ENCODE measurements at places on chromosomes 7 and 10. TPM values are rescaled to one million over a fixed set of nuclear protein-coding genes. Genes with fewer than 3 reads are reported as not detected.

DNA sequence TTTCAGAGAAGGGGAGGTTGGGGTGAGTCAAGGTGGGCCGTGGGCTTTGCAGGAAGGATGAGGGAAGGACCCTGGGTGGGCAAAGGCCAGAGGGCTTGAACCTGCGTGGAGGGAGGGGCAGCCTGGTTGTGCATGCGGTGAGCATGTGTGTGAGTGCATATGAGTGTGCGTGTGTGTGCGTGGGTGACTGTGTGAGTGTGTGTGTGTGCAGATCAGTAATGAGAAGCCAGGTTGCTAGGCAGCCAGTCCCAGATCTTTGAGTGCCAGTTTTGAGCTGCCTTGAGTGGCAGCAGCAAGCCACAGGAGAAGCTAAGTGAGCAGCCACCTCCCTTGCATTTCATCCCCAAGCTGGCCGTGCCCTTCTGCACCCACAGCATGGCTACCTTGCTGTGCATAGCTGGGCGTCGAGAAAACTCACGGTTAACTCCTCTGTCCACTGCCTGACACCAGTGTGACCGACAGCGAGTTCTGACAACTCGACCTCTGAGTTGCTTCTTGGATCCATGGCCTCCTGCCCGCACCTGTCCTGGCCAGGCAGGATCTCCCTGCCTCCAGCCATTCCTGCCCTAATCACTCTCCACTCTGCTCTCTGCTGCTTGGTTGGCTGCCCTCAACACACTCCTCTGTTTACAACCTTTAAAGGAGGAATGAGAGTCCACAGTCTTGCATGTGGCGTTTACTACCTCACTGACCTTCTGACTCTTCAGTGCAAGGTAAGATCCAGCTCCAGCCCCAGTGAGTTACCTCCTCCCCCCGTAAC, 775.4 kb downstream of the TYW1 start:
- no peak for DNase-seq

DNA sequence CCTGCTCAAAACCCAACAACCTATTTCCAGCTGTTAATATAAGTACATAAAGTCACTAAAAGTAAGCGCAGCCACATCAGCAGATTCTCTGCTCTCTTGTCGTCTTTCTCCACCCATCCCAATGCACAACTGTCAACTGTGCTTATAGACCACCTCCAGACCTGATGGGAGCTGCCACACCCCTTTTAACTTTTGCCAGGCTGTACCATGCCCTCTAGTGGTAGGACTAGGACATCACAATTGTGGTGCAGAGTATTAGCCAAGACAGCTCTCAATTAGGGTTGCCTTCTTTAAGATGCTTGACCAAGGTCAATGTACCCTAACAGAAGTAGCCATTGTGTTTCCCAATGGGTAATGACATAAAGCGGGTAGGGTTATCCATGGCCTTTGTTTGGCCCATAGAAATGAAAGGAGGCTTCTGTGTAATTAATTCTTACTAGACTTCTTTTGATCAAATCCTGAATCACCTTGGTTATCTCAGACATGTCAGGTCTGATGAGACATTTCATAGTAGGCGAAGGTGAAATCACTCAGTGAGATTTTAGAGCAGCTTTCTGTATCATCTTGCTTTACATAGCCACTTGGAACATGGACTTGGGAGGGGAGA, 68.1 kb downstream of the SCRN1 start:
- DNase-seq: peak; percentile 77

DNA sequence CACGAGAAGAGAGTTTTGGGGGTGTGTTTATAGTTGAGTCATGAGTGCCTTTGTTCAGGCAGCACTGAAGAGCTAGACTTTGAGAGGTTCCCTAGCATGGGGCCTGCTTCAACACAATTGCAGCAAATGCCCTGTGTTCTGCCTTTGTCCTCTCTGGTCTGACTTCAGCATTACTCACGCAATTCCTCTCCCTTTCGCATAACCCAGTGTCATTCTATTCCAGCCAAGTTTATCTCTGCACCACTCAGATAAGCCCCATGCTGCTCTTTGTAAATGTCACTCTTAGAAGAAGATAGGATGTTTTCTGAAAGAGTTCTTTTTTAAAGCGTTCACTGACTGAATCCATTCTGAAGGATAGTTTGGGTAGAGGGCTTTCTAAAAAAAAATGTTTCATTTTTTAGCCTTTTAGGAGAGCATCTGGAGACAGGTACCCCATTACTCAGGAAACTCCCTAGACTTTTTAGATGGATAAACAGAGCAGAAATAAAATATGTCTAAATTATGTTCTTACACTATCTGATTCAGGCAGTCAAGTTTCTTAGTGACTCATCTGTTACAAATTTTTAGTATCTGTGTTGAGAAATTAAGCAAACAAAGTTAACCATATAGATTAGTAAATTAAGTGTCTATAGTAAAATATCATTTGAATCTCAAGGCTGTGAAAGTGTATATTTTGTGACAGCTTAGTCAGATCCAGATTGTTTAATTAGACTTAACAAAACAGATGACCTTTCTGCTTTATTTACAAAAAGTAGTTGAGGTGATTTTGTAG, 318.5 kb downstream of the GPR158 start:
- no peak for DNase-seq

DNA sequence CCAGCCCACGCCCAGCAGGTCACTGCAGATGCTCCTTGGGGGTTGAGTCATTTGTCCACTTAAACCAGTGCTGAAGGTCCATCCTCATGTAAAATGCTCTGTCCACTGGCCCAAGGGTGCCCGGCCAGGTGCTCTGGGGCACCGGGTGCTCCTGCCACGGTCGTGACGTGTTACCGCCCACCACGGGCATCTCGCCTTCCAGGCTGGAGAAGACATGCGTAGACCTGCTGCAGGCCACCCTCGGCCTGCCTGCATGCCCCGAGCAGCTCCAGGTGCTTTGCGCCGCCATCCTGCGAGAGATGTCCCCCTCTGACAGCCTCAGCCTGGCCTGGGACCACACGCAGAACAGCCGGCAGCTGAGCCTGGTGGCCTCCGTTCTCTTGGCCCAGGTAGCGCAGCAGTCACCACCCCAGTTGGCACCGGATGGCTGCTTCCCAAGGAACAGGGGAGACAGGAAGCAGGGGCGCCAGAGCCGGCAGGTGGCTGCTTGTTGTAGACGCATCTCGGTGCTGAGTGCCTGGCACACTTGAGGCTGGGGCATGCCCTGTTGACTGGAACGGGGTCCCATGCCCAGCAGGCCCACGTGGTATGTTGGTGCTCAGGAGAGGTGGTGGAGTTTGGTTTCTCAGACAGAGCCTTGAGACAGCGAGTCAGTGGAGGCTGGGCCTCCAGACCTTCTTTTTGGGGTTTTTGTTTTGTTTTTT, 6.1 kb downstream of the AP5Z1 start:
- no peak for DNase-seq

Gene ZC3HAV1L
- 40.6 TPM for total RNA-seq

Gene NOC3L
- 26.5 TPM for total RNA-seq

Data from tongue (tissue), 3 donors.